ENCODE measurements at places on chromosomes 3 and 15.

DNA sequence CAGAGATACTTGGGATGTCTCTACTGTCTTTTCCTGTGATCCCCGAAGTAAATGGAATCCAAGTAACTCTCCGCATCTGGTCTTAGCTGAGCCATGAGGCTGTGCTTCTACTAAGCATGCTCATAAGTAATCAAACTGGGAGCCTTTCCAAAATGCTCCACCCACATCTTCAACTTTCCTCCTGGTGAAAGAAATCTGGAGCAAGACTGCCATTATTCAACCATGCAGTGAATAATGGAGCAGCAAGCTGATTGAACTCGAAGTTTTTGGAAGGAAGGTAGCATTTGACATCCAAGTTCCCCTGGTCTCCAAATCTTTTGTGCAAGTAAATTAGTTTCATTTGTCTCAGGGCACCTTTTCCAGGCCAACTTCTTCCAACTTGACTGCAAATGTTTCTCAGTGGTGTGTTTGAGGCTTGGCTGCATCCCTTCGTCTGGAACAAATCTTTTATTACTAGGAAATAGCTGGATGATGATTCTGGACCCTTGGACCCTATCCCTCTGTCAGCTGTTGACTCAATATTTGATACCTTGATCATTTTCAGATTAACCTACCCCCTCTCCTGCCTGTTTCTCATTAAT lies 19.4 kb downstream of the GXYLT2 start:
- DNase-seq = peak; percentile 77

GRCh38 chr3:58026598-58026997 lies 18.4 kb downstream of the FLNB start:
- DNase-seq = no peak

DNA sequence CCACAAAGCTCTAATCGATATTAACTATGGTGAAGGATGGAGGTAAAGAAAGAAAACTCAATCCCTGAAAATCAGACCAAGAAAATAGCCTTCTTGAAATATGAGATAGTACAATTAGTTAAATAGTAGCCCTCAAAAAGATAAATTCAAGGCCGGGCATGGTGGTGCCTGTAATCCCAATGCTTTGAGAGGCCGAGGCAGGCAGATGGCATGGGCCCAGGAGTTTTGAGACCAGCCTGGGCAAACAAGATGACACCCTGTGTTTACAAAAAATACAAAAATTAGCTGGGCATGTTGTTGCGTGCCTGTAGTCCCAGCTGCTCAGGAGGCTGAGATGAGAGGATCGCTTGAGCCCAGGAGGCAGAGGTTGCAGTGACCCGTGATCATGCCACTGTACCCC lies 31.6 kb upstream of the CEP152 start:
- DNase-seq = no peak

- no peak for DNase-seq
Observed at GRCh38 chr3:193906849-193907410, 229.0 kb upstream of the HES1 start.

DNA sequence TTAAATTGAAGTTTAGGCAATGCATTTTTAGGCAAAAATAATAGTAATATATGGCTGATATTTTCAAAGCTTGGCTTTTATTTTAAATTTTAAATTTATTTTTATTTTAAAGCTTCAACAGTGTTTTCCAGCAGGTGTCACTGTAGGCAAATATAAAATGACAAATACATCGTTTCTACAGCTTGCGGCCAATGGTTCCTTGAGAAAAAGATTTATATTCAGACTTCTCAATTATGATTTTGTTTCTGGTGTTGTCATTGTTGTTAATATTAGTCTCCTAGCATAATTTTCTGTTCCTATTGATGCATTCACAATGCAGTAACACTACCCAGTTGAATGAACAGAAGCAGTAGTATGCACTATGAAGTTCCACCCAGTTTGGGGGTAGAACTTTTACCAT lies 220.7 kb upstream of the DNAJC19 start:
- DNase-seq = no peak

DNA sequence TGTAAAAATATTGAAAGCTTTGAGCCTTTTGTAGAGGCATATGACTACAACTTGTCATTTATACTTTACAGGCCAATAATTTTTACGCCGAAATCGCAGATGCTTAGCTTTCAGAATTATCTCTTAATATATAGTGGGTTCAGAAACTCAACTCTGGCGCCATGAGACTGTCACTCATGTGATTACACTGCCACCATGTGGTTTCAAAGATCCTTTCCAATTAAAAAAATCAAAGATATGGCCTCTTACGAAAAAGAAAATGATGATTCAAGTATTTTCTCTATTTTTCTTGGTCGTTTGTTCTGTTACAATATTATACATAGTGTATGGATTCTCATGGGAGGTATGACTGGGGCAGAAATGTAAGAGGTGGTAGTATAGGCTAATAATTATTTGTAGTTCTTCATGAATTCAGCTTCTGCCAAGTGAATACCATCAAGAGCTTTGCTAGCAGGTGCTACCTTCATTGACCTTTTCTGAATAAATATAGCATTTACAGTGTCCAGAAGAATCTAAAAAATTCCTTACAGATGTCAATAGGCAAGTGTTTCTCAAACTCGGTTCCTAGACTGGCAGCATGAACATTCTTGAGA lies 751.7 kb upstream of the GOLIM4 start:
- no peak for DNase-seq

- DNase-seq = no peak
Observed at GRCh38 chr3:56796996-56797395, 4.8 kb downstream of the ARHGEF3 start.

DNA sequence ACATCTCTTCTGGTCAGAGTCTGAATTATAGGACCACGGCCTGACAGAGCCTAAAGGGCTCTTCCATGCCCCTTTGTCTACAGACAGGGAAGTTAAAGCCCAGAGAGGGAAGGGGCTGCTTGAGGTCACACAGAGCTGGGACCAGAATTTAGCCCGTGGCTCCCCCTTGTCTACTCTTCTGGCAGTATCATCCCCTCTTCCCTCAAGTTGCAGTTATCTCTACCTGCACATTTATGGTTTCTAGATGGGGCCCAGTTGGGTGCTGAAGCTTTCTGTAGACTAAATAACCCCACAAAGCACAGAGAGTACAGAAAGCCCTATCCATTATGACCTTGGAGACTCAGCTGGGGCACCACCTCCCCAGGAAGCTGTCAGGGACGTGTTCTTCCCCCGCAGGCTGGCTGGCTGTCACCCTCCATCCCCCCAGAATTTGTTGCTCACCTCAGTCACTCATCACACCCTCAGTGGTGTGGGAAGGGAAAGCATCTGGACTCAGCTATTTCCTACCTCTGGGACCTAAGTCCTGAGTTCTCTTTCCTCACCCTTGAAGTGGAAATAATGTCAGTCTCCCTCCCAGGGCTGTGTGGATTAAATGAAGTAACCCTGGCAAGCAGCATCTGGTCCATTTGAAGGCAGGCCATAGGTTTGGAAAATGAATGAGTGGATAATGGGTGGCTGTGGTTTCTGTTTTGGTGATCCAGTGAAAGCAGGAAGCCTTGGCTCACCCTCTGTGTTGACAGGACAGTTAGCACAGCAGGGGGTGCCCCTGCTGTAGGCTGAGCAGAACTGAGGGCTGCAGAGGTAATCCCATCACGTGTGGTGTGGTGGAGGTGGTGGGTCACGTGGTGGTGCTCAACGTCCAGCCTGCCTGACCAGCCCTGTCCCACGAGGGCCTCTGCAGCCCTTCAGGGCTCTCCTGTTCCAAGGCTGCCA lies 16.3 kb downstream of the ACOX2 start:
- DNase-seq = no peak

DNA sequence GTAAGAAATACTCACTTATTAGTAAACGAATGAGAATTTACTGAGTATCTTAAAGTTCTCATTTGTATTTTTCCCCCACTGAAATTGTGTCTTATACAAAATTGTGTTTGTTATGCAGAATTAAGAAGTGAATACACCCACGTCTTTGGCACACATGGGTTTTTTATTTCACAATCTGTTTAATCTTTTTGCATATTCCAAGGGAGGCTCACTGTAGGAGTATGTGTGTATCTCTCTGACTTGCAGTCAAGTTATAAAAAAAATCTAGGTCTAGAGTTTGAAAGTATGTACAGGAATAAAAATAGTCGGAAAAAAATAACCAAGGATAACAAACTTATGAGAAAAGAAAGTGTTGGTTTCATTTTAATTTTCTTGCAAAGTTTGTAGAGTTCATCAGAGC lies 255.2 kb downstream of the PDCD6IP start:
- DNase-seq = no peak

GRCh38 chr3:105367406-105368213 lies 901 bp downstream of the ALCAM start:
- no peak for DNase-seq

GRCh38 chr15:91473894-91474545 lies 374.0 kb downstream of the SV2B start:
- no peak for DNase-seq

GRCh38 chr15:78052545-78052944 lies 25.0 kb downstream of the TBC1D2B start:
- DNase-seq = no peak
